DMS153 (cell line): ENCODE measurements at places on chromosomes 3 and 15.

DNA sequence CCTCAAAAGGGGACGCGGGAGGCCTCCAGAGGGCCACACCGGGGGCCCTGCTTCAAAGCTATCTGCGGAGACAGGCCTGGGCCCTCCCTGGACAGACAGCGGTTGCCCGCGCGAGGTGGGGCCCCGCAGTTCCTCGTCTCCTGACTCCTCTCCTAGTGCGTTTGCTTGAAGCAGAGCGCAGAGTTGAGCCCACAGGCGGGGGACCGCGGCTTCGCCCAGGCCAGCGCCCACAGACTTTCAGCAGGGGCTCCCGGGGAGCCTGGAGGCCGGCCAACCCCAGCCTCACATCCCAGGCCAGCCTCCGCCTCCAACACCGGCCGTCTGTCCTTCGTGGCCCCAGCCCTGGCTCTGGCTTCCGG is 540 bp upstream of the ADAMTS7 start:
- no peak for DNase-seq

GRCh38 chr3:187944390-187945179 is 199.3 kb upstream of the BCL6 start:
- no peak for DNase-seq

DNA sequence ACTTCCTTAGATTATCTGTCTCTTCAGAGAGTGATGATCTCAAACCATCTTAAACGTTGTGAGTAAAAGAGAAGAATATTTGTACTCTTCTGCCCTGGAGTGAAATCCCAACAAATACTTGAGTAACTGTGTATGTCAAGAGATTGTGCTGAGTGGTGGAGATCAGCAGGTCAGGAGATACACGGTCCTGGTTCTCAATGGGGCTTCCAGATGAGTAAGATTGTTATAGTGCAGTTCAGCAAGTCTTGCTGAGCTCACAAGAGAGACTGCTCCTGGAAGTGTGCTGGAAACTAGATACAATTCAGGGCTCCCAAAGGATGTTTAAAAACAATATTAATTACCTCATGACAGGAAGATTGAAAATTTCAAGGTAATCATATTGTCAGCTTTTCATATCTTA is 184.3 kb downstream of the AKAP13 start:
- DNase-seq = no peak

- DNase-seq = no peak
Observed at GRCh38 chr3:38561746-38562466, 65.8 kb downstream of the EXOG start.

DNA sequence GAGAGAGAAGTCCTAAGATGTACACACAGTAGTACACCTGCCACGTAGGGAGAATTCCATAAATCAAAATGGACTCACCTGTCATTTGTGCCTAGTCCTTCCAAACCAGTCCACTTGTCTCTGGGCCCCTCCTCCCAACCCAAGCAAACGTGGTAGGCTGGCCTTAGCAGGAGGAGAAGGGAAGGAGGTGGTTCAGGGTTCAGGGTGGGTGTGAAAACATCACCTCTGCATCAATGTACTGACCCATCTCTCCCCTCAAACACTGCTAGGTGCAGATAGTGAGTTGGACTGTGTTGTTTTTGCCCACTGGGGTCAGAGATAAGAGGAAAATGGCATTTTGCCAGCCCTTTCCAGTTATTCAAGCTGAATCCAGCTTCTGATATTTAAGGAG is 99.3 kb downstream of the MME start:
- DNase-seq = no peak

DNA sequence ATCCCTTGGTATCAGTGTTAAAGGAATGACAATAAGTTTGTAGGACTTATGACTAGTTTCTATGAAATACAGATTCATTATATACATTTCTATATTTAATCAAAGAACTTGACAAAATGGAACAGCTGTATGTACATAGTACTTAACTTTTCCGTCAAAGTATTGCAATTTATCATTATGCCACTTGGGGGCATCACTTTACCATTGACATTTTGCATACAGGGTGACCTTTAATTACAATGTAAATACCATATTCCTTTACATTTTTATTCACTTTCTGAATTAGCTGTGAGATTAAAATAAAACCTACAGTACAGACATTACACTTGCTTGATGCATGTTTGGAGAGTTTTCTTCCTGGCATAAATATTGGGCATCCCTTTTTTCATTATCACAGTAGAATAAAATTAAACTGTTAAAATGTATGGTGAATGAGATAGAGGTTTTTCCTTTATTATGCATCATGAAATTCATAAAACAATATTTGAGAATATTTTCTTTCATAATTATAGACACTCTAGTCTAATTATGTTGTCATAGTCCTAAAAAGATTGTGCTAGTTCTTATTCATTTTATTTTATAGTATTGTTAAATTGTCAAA is 6.9 kb downstream of the NEK11 start:
- DNase-seq = peak; percentile 15

- DNase-seq = no peak
Observed at GRCh38 chr3:72382460-72382859, 465.8 kb downstream of the SHQ1 start.

GRCh38 chr3:141337523-141337854 is 30.8 kb upstream of the ZBTB38 start:
- peak; percentile 74 for DNase-seq

DNA sequence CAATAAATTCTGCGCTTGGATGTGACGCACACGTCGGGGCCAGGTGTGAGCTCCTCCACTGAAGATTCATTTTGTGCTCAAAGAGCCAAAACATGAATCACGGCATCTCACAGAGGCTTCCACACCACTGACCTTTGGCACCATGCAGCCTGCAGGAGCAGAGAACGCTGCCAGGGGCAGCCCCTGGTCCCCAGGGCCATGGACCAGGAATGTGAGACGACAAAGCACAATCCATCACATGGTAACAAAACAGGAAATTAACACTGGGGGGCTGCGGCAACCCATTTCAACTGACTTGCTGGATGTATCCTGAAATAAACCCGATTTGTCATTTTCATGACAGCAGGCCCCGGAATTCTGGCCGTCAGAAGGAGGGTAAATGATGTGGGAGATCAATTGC is 167.5 kb upstream of the IGF1R start:
- no peak for DNase-seq

DNA sequence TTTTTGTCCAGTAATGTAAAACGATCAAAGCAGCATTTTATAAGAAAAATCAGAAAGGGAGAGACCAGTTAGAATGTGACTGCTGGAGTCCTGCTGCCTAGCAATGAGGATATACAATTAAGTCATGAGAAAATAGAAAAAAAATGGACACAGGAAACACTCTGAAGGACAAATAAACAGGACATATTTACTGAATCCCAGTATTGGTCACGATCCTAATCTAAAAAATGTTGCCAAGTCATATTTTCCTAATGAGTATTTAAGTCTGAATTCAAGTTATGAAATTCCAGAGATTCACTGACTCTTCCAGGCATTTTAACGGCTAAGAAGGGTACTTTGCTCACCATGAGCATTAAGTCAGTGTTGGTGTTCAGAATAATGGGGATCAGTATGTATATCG is 154.3 kb upstream of the CCDC54 start:
- no peak for DNase-seq

DNA sequence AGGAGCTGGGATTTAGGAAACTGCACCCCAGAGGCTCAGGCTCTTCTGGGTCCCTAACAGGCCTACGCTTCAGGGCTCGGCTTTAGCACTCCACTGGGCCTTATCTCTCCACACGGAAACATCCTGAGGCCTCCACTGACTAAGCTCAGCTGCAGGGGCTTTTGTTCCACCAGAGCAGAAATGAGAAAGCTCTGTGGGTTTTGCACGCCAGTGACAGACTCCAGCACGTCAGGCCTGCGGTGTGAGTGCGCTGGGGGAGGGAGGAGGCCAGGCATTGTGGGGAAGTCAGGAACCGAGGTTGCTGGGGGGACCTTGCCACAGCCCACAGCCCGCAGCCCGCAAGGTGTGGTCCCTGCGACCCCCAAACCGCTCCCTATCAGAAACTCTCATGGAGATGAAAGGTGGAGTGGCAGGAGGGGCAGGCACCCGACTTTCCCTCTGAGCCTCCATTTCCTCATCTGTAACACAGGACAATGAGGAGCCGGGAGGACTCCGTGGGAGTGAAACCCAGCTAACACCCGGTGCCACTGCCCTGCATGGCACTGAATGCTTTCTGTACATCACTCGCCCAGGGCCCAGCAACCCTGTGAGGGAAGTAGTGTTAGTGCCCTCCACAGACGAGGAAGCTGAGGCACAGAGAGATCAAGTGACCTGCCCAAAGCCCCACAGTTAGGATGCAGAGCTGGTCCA is 106.5 kb downstream of the TPRA1 start:
- no peak for DNase-seq

DNA sequence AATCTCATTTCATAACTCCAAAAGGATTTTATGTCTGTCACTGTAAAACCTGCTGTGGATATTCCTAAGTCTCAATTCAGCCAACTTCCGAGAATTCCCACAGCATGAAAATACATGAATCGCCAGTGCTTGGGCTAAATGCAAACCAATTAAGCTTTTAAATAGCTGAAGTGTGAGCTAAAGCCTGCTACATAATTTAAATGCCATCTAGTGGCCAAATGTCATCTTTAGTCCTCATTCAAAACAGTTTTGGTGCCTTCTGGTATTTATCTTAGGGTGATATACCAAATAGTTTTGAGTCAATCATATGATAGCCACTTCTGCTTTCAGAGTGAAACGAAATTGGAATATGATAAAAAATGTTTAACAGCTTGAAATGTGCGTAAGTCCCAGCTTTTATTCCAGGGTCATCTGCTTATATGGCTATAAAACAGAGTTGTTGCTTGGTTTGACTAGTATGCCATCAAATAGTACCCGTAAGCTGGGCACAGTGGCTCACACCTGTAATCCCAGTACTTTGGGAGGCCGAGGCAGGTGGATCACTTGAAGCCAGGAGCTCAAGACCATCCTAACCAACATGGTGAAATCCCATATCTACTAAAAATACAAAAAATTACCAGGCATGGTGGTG is 41.8 kb upstream of the CCNL1 start:
- peak; percentile 34 for DNase-seq

GRCh38 chr15:98163319-98164045 is 203.0 kb downstream of the ARRDC4 start:
- no peak for DNase-seq

- no peak for DNase-seq
Observed at GRCh38 chr3:133855772-133856171, 39.9 kb downstream of the RAB6B start.

DNA sequence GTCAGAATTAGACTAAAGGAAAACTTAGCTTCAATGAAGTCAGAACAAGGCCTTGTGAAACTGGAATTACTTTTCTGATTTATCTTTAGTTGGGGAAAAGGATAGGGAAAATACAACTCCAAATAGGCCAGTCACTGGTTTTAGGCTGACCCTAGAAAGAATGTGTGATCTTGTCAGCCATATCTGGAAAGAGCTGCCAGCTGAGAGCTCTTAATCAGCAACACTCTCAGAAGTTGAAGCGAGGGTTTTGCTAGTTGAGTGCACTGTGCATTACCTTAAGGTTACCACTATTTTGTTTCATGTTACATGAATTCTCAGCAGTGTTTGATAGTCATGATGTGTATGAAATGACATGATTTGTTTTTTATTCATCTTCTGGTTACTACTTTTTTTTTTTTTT is 905.3 kb upstream of the ALCAM start:
- DNase-seq = no peak

- no peak for DNase-seq
Observed at GRCh38 chr3:4508048-4508981, 15.2 kb downstream of the ITPR1 start.

- no peak for DNase-seq
Observed at GRCh38 chr3:34678575-34678974, 880.1 kb downstream of the PDCD6IP start.

DNA sequence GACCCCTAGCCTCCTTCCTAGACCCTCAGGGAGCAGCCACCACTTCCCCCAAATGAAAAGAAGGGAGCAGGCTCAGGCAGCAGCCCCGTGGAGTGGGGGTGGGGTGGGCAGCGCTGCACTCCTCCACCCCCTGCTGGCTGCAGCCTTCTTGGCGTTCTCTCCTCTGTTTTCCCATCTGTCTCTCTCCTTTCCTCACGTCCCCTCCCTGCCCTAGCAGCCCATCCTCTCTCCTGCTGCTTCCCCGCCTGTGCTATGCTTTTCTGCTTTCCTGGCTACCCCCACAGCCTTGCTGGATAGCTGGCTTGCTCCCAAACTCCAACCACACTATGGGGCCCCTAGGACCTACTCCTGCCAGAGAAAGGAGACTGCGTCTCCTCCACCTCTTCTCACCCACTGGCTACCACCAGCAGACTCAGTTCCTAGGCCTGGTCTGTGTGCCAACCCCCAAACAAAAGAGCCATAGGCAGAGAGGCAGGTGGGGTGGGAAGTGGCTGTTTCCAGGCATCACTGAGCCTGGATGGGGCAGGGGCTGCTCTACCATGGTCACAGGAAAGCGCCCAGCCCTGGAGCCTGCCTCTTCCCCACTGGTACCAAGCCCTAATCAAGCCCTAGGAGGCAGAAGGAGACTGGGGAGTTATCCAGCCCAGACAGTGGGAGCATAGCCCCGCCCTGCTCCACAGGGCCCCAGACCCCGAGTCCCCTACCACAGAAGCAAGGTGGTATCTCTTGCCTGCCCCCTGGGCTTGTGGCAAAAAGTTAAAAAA is 3.4 kb upstream of the DISP2 start:
- no peak for DNase-seq

DNA sequence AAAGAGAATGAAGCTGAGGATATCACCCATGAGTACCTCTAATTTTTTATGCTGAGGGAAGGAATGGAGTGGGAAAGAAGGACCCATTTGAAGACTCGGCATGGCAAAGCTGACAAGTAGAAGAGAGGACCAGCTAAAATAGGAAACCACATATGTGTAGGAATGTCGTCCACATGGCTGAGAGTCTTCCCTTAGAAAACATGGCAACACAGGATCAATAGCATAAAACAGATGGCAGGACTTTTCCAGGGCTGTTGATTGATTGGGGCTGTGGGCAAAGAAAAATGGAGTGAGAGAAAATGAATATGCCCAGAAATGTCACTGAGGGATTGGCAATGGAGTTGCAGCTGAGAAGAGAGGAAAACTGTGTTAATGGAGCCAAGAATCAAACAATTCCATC is 76.2 kb upstream of the PRICKLE2 start:
- DNase-seq = no peak

DNA sequence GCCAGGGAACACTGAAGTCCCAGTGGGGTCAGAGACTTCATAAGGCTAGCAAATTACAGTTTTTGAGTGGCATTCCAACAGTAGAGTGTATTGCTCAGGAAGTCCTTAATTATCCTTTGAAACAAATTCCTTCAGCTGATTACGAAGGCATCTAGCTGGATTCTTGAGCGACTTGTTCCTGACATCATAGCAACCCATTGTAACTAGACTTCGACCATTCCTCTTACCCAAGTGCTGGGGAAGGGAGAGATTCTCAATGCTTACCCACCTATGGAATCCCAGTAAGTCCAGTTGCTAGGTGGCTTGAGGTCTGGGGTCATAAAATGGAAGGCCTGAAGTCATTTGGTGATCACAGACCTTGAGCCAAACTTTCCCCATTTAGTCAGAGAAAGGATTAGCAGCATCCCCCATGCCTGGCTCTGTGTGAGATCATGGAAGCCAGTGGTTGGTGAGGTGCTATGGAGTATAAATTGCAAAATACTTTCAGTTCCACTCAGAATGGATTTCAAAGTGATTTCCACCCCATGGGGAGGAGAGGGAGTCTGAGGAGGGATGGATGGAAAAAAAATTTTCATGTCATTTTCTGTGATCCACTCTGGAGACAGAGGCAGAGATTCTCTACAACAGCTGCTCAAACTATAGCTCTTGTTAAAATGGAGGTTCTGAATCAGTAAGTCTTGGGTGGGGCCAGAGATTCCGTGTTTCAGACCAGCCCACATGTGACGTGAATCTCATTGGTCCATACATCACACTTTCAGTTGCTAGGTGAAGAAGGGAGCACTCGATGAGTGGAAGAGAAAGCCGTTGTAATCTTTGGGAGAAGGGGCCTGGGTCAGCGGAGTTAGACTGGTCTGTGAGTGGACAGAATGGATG is 45.7 kb downstream of the CD86 start:
- no peak for DNase-seq
